Pancreas (tissue), 10 donors: ENCODE measurements at places on chromosomes 3 and 15.

DNA sequence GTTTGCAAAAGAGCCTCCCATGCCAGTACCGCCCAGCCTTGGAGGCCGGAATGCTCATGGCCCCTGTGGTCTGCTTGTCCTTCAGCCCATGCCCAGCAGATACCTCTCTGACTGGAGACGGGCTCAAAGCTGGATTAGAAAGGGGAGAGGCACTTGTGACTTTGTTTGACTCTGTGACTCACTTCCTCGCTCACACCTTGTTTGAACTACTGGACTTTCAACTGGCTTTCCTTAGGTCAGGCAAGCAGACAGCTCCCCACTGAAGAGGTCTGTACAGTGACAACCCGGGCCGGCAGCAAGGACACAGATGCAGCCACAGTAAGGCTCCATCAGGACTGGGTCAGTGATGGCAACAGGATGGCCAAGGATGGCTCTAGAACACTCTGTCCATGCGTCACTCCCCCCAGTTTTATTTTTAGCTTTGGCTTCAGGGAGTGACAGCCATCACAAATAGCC is 98.6 kb upstream of the ABHD17C start:
- DNase-seq = no peak

DNA sequence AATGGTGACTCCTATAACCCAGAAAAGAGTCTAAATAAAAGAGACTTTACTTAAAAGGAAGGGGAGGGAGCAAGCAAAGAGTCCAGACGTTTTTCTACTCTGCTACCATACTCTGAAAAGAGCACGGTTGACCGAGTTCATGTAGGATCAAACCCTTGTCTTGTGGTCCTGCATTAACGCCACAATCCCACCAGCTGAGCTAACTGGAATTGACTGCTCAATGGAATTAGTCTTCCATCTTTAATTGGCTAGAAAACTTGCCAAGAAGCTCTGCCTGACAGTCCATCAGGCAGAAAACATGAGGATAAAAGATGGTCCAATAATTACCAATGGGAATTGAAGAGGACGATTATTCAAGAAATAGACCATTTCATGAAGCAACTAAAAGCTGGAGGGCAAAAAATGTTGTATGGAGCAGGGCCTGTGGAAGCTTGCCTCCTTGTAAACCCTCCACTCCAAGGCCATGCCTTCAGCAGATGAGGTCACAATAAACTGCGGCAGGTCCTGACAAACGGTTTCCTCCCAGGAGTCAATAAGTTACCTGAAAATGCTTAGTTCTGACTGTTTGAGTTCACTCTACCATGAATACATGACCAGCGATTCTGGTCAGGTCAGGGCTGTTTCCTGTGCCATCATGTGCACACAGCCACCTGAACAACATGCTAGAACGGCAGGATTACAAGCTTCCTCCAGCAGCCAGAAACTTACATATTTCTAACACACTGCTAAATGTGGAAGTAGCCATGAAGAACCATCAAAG is 35.6 kb upstream of the ARHGEF3 start:
- DNase-seq = no peak

DNA sequence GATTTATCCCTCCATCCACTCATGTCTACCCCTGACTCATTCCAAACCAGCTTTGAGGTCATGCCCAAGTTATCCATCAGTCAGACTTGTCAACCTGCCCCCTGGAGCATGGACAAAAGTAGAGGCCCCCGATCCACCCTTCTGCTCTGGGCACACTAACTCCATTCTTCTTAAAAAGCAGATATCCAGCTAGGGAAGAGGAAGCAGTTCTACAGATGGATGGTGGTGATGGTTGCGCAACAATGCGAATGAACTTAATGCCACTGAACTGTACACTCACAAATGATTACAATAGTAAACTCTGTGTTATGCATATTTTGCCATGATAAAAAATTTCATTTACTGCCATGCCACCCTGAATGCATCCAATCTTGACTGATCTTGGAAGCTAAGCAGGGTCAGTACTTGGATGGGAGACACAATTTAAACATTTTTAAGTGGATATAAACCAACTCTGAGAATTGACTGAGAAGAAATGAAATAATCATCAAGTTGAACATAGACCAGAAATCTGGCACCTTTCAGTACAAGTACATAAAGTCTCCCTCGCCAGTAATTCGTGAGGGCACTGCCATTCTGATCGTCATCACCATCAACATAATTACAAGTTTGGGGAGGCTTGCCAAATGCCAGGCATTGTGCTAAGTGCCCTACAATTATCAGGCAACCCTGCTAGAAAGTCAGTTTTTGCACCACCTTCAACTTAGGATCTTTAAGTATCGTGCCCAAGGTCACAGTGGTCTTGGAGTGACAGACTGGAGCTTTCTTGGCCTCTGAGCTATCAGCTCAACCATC is 124.8 kb downstream of the ATP10A start:
- DNase-seq = no peak

GRCh38 chr15:26166429-26166828 is 303.3 kb upstream of the ATP10A start:
- no peak for DNase-seq

DNA sequence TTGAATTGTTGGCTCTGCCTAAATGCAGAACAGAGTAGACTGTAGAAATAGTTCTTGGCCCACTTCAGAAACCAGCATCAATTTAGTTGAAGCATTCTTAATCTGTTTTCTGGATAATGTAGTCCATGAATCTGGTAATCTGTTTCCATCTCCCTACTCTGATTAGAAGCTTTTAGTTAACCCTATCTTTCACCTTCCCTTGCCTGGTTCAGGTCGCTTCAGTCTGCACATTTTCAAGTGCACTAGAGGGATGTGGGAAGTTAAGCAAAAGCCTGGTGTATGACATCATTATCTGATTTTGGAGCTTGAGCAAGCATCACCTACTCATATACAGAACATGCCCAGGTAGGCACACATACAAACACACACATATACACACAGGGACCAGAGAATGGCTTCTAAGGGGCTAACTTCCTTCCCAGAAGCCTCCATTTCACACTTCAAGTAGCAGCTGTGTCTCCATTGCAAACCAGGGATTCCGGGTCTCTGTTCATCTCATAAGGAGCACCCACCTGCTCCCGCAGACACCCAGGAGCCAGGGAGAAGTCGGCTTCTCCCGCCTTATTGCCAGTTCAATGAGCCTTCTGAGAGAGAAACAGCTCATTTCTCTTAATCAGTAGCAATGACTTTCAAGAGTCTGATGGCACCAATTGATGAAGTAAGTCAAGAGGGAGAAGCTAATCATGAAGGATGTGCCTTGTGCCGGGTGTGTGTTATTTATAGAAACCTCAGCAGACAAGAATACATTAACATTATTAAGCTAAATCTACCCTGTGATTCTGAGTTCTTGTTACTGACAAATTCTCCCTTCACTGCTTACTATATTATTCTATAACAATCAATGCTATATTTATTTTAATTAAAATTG is 347.9 kb upstream of the STAC start:
- DNase-seq = no peak

- DNase-seq = no peak
These were observed 168.8 kb downstream of the CHDH start for GRCh38 chr3:53677413-53677812.

DNA sequence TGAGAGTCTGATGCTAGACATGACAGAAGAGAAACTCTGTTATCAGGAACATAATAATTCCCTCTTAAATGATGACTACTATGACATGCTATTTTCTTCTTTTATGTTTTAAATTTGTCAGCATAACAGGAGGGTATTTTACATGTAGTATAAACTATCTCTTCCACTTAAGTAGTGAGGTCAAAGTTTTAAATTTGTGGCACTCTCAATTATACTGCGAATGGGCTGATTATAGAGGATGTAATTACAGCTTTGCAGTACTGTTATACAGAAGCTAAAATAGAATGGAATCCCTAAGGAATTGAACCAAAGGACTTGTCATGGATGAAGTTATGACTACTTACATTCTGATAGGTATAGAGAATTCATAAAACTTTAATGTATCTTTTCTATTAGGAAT is 34.3 kb downstream of the CMSS1 start:
- no peak for DNase-seq

DNA sequence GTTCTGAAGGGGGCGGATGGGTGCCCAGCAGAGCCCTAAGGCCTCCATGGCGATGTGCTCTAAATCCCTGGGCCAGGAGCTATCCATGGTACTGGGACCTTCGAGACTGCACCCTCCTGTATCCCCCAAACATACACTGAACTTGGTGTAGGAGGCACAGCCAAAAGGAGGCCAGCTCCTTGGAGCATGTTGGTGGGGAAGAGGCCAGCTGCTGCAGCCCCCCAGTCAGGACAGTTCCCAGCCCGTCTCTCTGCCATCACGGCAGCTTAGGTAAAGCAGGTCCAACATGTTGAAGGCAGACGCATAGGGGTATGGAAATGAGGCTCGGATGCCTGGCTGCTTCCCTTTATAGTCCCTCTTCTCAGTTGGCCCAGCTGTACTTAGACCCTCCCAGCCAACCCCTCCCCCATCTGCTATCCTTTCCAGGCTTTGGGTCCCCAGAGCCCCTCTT is 1.8 kb downstream of the CAMKV start:
- DNase-seq = no peak

DNA sequence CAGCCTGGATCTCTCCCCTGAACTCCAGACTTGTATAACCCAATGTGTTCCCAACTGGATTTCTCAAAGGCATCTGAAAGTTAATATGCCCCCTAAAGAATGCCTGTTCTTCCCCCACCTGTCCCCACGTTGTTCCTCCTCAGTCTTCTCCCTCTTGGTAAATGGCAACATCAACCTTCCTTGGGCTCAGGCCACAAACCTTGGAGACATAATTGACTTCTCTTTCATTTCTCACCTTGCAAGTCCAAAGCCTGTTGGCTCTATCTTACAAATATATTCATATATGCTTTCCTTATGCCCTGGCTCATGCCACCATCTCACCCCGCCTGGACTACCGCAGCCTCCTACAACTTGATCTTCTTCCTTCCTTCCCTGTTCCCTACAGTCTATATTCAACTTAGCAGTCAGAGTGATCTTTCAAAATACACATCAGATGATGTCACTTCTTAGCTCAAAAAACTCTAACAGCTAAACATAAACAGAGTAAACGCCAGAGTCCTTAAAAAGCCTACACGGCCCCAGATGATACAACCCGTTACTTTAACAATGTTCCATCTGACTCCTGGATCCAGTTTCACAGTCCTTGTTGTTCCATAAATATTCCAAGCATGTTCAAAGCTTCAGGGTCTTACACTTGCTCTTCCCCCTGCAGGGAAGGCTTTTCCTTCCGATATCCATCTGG is 66.2 kb downstream of the ETV5 start:
- DNase-seq = no peak

DNA sequence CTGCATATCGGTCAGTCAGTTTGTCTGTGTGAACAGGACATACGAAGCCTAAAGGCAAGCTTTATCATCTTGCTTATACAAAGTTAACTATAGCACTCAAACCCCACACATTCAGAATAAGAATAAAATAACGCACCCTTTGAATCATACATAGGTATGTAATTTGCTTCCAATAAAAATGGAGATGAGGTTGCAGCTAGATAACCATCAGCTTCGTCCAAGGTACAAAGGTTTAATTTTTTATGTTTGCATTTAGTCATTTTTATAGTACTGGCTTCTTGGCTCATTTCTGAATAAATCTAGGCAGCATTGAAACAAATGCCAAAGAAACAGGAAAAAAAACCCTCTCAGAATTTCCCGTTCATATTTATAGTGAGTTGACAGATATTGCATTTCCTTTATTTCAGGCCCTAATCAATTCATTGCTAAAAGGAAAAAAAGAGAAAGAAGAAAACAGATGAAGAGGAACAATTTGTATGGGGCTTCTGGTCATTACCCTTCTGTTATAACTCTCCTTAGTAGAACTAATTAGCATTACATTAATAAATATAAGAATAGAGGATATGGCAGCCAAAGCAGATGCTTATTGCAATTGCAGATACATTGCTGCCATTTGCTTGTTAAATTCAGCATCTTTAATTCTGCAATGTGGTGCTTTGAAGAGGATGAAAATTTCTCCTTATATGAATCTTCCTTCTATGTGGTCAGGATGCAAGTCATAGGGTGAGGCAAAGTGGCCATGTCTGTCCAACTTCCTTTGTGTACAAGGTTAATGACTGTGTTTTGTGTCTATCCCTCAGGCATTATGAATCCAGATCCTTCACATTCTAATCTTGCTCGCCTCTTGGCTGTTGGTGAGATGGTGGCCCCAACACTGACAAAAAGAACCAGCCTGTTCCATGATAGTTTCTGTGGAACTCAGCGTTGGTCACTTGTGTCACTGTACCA is 550.0 kb downstream of the AGBL1 start:
- no peak for DNase-seq

GRCh38 chr15:67110958-67111864 is 45.8 kb downstream of the SMAD3 start:
- no peak for DNase-seq

DNA sequence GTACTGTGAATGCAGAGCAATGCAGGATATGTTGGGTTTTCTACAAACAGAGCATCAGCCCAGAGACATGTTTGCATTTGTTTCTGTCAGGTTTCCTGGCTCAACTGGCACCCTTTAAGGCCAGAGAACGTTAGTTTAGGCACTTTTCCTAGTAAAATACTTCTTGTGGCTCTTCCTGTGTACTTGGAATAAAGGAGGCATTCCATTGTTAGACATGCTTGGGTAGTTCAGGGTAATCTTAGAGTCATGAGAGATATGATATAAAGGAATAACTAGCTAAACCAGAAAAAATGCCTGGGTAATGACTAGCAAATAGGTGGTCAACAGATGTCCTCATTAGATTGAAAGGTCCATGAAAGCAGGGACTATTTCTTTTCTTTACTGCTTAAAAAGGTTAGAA is 60.4 kb upstream of the RBM5 start:
- no peak for DNase-seq

GRCh38 chr3:122974764-122975162 is 52.8 kb downstream of the SEMA5B start:
- DNase-seq = no peak

- no peak for DNase-seq
These were observed 345.0 kb downstream of the GRM7 start for GRCh38 chr3:7205962-7206361.
